Activated naive CD8-positive, alpha-beta T cell treated with anti-CD3 and anti-CD28 coated beads, Interleukin-2, amount 50 U/mL, for 16 hours (primary cell): ENCODE measurements at places on chromosomes 7 and 10.

GRCh38 chr10:117075064-117075463 is 63.0 kb downstream of the VAX1 start:
- DNase-seq: no peak

DNA sequence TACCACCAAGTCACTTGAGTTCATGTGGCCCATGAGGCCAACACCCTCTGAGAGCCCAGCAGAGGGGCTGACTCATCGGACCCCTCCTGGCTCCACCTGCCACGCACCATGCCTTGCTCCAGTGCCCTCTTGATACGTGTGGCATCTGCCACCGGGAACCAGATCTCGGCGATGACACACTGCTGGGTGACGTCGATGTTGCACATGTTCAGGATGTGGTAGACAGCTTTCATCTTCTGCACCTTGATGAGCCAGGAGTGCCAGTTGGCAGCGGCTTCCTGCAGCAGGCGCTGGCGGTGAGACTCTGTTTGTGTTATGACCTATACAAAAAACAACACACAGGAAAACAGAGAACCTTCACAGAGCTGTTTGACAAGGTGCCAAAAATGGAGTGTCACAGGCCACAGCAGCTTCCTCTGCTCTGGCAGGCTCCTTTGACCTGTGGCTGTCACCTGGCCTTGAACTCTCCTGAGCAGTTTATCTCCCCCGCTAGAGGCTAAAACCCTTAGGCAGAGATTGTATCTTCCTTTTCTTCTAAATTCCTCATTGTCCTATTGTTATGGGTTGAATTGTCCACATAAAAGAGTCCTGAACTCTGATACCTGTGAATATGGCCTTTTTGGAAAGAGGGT is 45.2 kb upstream of the TMEM213 start:
- DNase-seq: peak; percentile 73

DNA sequence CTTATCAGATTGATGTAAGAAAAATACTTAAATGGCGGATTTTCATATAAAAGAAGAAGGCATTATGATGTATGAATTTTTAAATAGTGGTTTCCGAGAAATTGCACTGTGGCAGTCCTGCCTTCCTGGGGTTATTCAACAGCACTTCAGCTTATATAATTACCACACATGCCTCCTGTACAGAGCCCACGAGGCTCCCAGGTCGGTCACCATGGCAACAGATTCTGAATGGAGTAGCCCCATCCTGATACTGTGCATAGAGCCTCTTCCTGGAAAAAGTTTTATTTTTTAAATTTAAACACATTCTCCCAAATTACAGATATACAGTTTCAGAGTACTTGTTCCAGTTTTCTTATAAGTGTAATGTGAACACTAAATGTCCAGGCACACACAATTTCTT is 15.9 kb upstream of the ASB4 start:
- DNase-seq: no peak

DNA sequence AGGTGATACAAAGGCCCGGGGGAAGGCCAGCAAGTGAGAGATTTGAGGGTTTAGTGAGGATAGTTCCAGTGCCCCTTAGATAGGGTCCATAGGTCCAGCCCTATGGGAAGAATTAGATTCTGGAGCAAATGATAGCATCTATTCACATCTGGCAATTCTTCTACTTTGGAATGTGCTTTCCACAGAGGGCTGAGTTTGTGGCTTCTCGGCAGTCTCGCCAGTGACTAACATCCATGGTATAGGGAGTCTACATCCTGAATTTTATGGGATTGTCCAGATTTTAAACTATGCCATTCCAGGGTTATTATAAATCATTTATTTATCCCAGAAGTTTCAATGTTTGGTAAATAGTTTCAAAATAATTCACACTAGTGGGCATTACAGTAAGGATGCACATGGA is 207.3 kb upstream of the ADO start:
- DNase-seq: no peak

DNA sequence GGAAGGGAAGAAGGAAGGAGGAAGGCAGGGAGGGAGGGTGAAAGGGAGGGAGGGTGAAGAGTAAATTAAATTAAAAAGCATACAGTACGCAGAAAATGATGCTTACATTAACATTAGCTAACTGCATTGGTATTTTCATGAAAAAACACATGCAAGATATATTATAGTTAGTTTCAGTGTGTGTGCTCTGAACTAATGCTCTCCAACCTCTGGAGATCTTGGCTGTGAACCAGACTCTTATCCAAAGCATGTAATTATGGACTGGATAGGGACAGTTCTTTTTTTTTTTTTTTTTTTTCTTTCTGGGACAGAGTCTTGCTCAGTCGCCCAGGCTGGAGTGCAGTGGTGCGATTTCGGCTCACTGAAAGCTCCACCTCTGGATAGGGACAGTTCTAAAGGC is 357.0 kb downstream of the FRMD4A start:
- DNase-seq: no peak

DNA sequence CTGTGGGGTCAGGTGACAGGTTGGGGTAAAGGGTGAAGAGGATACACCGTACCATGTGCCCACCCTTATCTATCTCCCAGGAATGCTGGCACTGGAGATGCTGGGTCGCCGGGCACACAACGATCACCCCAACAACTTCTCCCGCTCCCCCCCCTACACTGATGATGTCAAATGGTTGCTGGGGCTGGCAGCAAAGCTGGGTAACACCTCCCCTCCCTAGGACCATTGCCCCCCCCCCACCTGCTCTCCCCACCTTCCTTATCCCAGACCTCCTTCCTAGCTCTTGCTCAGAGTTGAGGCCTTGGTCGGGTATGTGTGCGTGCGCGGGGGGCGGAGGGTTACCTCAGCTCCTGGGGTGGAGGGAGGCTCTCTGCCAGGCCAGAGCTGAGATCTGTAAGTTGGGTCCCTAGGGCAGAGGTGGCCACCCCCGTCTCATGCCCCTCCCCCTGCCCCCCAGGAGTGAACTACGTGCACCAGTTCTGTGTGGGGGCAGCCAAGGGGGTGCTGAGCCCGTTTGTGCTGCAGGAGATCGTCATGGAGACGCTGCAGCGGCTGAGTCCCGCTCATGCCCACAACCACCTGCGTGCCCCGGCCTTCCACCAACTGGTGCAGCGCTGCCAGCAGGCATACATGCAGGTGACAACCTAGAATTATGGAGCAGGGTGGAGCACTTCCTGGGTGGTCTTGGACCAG is 10.7 kb downstream of the NDST2 start:
- DNase-seq: no peak

- DNase-seq: no peak
Measured at GRCh38 chr10:62049624-62050345, 148.3 kb downstream of the ARID5B start.

DNA sequence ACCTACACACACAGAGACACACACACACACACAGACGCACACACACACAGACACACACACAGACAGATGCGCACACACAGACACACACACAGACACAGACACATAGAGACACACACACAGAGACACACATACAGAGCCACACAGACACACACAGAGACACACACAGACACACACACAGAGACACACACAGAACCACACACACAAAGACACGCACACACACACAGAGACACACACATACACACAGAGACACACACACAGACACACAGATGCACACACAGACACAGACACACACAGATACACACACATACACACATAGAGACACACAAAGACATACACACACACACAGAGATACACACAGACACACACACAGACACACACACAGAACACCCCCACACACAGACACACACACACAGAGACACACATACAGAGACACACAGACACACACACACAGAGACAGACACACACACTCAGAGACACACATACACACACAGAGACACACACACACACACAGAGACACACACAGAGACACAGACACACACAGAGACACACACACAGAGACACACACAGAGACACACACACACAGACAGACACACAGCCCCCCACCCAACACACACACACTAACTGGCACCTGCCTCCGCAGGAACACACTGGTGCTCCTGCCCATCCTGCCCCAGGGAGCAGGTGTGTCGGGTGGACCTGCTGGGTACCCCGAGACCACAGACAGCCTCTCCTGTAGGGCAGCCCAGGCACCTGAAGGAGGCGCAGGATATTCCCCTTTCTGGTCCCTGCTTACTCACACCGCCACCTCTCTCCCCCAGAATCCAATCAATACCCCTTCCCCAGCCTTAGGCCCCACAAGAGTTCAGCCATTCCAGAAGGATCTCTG is 5.4 kb upstream of the FZD9 start:
- DNase-seq: no peak

DNA sequence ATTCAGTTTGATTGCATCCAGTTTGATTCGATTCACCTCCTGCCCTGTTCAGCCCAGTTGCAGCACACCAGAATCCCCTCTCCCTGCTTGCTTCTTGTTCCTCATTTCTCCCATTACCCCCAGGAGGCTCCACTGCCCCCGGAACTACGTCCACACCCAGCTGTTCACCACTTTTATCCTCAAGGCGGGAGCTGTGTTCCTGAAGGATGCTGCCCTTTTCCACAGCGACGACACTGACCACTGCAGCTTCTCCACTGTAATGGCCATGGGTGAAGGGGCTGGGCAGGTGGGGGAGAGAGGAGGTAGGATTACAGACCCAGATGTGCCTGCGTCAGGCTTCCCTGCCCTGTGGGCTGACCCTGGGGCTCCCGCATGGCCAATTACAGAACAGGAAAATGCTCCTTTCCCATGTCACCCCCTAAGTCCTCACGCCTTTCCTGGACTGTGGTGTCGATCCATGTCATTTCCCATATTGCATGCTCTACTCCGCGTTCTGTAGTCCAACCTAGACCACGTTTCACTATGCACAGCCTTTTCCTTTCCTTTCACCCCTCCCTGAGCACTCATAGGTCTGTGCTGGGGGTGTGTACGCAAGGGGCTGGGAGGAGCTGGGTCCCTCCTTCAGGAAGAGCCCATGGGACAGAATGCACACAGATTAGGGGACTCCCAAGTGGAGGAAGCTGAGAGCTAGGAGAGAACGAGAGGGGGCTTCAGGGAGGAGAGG is 8.2 kb downstream of the GHRHR start:
- no peak for DNase-seq

- DNase-seq: no peak
Measured at GRCh38 chr7:28658381-28658780, 246.1 kb downstream of the CREB5 start.
